ENCODE measurements at places on chromosomes 2 and 18. TPM values are rescaled to one million over a fixed set of nuclear protein-coding genes. Genes with fewer than 3 reads are reported as not detected.

MOGAT1 gene
- not detected for total RNA-seq

- DNase-seq, result no peak
These were observed 32.3 kb downstream of the GPC1 start for GRCh38 chr2:240467659-240468302.

DNA sequence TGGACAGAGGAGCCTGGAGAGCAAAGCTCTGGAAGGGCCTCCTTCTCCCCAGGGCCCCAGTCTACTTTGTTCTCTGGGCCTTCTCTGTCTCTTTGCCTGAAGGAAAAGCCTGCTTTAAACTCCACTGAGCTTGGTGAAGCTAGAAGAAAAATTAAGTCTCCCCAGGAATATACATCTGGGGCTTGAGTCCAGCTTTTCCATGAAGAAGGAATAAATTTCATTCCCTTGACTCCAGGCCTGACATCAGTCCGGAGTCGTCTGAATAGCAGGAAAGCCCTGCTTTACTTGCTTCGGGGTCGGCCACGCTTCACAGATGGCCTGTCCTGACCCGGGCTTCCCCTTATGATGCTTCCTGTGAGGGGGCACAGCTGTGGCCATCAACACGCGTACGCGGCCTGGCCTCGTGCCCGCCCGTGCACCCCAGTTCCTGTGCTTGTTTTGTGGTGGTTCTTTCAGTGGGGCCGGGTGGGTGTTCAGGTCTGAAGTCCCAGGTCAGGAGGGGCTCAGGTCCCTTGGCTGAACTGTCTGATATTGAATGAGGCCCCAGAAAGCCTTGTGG is 73.6 kb downstream of the ACOXL start:
- no peak for DNase-seq

GRCh38 chr2:233838251-233838650 is 16.1 kb downstream of the HJURP start:
- DNase-seq, result no peak

GRCh38 chr2:157603198-157603597 is 25.5 kb downstream of the ACVR1C start:
- no peak for DNase-seq

GRCh38 chr18:69636529-69637301 is 236.0 kb downstream of the DOK6 start:
- DNase-seq, result no peak

DNA sequence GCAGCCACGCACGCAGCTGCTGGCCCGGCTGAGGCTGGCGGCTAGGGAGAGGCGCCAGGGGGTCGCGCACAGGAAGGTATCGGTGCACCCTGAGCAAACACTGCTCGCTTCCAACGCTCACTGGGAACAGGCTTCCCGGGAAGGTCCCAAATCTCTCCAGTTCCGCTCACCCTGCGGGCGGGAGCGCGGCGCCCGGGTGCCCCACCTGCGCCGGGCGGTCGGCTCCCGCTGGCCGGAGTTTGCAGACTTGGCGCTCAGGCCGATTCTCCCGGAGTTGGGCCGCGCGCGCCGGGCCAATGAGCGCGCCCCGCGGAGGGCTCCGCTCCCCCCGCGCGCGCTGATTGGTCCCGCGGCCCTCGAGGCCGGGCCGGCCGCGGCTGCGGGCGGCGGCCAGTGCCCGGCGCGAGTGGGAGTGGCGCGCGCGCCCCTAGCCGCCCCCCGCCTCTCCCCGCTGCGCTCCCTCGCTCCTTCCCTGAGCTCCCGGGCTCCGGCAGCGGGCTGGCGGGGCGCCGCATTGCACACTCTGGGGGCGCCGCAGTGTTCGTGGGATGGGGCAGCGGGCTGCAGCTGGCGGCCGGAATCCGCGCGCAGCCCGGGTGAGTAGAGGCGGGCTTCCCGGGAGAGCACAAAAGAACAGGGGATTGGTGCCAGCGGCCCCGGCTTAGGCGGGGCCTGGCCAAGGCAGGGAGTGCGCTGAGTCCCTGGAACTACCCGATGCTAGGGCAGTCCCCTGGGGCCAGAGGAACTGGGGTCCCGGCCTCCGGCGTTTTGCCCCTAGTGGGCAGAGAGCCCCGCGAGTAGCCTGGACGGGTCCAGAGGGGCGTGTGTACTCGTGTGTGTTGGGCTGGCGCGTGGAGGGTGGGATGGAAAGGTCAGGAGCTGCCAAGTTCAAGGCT is at the start of gene LYPD6:
Gene LYPD6 (plus strand): TSS at position 461 of the 896 bp plus-strand sequence. CDS start 107,122 bp downstream, outside the sequence.
- DNase-seq, result peak; percentile 54

Data from dermis microvascular lymphatic vessel endothelial cell (primary cell).